ENCODE measurements at places on chromosomes 2 and 18. TPM values are rescaled to one million over a fixed set of nuclear protein-coding genes. Genes with fewer than 3 reads are reported as not detected.

Gene FRZB
- total RNA-seq, result 0.32 TPM

Gene WDR54
- 33.4 TPM for total RNA-seq

Gene DIS3L2
- 15.6 TPM for total RNA-seq

Gene GRB14
- total RNA-seq, result not detected

Gene NLRC4
- not detected for total RNA-seq

Gene TMEM127
- 46.8 TPM for total RNA-seq

Gene PRKAG3
- total RNA-seq, result not detected

Gene COL3A1
- total RNA-seq, result 2,141 TPM

Gene B4GALT6
- total RNA-seq, result 2.4 TPM

Gene KLHL41
- total RNA-seq, result 0.11 TPM

Gene RIF1
- total RNA-seq, result 24.8 TPM

Gene IL36A
- not detected for total RNA-seq

- no peaks in the 10 kb centered on the region for H3K36me3 ChIP-seq
- H3K27me3 ChIP-seq, result no peaks in the 10 kb centered on the region
- no peak for DNase-seq
- no peak overlapping the region for H3K27ac ChIP-seq
- no peaks in the 10 kb centered on the region for H3K4me1 ChIP-seq
Measured at GRCh38 chr18:13594551-13594950, 131.8 kb downstream of the FAM210A start.

DNA sequence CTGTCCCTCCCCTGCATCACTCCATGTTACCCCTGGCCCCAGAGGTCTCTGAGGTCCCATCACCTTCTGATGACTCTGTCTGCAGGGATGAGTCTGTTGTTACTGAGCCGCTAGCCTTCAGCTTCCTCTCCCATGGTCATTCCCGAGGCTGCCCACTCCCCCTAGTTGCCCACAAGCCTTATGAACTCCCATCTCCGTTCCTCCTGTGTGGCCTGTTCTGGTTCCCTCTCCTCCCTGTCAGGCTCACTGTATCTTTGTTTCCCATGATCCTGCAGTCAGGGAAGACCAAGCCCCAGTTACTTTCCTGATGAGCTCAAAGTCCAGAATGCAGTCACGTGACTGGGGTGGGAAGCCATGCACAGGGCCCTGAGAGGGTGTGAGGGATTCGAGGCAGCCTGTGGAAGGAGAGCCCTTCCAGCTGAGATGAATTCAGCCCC, 39.5 kb downstream of the INPP4A start:
- H3K27ac ChIP-seq, result no peak overlapping the region
- no peak overlapping the region for H3K4me3 ChIP-seq
- DNase-seq, result no peak
- H3K4me1 ChIP-seq, result peaks cover 21% of the 10 kb centered on the region

GRCh38 chr2:42196403-42197267, 27.5 kb downstream of the EML4 start:
- H3K4me1 ChIP-seq, result peaks cover 43% of the 10 kb centered on the region
- H3K4me3 ChIP-seq, result no peak overlapping the region
- H3K36me3 ChIP-seq, result no peaks in the 10 kb centered on the region
- no peaks in the 10 kb centered on the region for H3K27me3 ChIP-seq

- peak overlapping the region; percentile 6 for H3K27ac ChIP-seq
- H3K4me3 ChIP-seq, result no peak overlapping the region
- peaks cover 4% of the 10 kb centered on the region for H3K27me3 ChIP-seq
- peak; percentile 79 for DNase-seq
- no peaks in the 10 kb centered on the region for H3K36me3 ChIP-seq
Measured at GRCh38 chr2:197360744-197361156, 50.2 kb upstream of the ANKRD44 start.

- H3K4me3 ChIP-seq, result no peak overlapping the region
- H3K27ac ChIP-seq, result no peak overlapping the region
- H3K36me3 ChIP-seq, result no peaks in the 10 kb centered on the region
- H3K4me1 ChIP-seq, result no peaks in the 10 kb centered on the region
Measured at GRCh38 chr18:41720226-41720625, 234.8 kb upstream of the PIK3C3 start.

DNA sequence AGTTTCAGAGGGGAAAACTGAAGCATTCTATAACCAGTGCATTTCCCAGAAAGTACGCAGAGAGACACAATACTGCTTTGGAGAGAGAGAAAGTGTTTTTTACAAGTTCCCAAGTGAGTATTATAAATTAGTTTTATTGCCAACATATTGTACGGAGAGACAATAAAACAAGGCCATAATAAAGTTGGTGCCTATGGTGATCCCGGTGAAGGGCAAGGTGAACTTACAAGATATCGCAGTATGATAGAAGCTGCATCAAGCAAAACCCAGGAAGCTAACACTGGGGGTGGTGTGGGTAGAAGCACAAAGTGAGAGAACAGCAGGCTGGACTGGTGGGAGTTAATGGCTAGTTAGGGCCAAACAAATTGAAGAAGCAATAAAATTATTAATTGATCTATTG, 7.5 kb downstream of the TMSB10 start:
- no peaks in the 10 kb centered on the region for H3K4me1 ChIP-seq
- no peak overlapping the region for H3K27ac ChIP-seq
- DNase-seq, result no peak
- no peaks in the 10 kb centered on the region for H3K27me3 ChIP-seq
- H3K4me3 ChIP-seq, result no peak overlapping the region
- H3K36me3 ChIP-seq, result no peaks in the 10 kb centered on the region

- no peak overlapping the region for H3K4me3 ChIP-seq
- H3K27ac ChIP-seq, result no peak overlapping the region
- DNase-seq, result no peak
- no peaks in the 10 kb centered on the region for H3K27me3 ChIP-seq
- H3K36me3 ChIP-seq, result no peaks in the 10 kb centered on the region
Measured at GRCh38 chr18:31049189-31049588, 6.6 kb upstream of the DSC3 start.

- H3K27me3 ChIP-seq, result peaks cover 7% of the 10 kb centered on the region
- H3K27ac ChIP-seq, result no peak overlapping the region
- DNase-seq, result no peak
- H3K4me1 ChIP-seq, result no peaks in the 10 kb centered on the region
Measured at GRCh38 chr18:59861963-59862819, 37.6 kb upstream of the PMAIP1 start.

GRCh38 chr2:71748227-71748626, 294.9 kb downstream of the DYSF start:
- no peaks in the 10 kb centered on the region for H3K27me3 ChIP-seq
- DNase-seq, result peak; percentile 66

DNA sequence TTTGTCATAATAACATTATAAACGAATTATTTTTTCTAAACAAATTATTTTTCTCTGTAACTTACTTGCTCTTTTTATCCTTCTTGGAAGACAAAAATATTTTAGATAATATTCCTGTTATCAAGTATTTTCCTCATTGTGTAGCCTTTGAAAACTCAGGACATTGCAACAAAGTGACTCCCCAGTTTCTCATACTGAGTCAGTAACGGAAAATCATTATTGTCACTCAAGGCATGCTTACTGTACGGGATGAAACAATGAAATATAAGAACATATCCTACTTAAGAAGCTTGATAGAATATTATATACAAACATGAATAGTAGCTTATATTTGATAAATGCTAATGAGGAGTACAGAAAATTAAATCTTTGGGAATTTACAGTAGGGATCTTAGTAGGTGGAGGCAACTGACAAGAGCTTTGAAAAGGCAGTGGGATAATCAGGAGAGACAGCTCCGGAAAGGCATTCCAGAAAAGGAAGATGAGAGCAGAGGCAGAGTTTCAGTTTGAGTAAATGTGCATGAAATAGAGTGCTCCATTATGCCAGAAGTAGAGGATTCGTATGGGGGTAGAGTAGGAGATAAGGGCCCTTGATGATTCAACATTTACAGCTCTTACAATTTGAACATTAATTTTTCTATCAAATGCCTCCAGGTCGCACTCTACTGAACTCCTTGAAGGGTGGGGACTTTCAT, 14.0 kb upstream of the YES1 start:
- H3K27ac ChIP-seq, result no peak overlapping the region
- H3K36me3 ChIP-seq, result no peaks in the 10 kb centered on the region
- H3K4me3 ChIP-seq, result no peak overlapping the region
- peaks cover 9% of the 10 kb centered on the region for H3K4me1 ChIP-seq
- DNase-seq, result no peak

GRCh38 chr2:8565399-8566154, 116.3 kb upstream of the ID2 start:
- H3K4me1 ChIP-seq, result no peaks in the 10 kb centered on the region
- no peak overlapping the region for H3K27ac ChIP-seq
- no peak for DNase-seq
- no peaks in the 10 kb centered on the region for H3K27me3 ChIP-seq
- no peak overlapping the region for H3K4me3 ChIP-seq

- H3K36me3 ChIP-seq, result no peaks in the 10 kb centered on the region
- no peak overlapping the region for H3K27ac ChIP-seq
- H3K27me3 ChIP-seq, result no peaks in the 10 kb centered on the region
- no peaks in the 10 kb centered on the region for H3K4me1 ChIP-seq
- no peak overlapping the region for H3K4me3 ChIP-seq
Measured at GRCh38 chr2:192391041-192391440, 196.3 kb upstream of the TMEFF2 start.

DNA sequence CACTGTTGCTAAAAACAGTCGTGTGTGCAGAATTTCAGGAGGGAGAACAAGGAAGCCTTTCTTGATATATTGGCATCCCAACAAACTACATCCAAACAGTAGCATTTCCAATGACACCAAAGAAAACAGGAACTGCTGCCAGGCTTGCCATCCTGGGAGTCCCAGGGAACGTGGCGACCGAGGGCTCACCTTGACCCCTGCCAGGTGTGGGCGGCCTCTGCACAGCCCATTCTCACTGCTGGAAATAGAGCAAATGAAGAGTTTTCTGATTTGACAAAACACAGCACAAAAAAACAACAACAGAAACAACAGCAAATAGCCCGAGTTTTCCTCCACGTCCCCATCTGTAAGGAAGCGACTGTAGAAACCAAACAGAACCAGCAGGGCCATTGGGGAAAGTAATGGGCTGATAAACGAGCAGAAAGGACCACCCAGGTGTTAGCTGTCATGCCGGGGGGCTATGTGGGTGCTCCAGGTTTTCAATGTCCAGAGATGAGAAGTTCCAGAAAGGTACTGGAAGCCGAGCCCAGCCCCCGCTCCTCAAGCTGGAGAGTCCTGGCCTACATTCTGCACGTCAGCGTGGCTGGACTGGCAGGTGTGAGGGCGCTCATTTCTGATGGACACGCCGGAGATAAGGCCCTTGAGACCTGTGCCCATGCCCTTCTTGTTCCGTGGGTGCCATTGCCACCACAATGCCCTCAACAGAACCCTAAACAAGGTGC, 80.8 kb downstream of the TWIST2 start:
- H3K27ac ChIP-seq, result no peak overlapping the region
- H3K27me3 ChIP-seq, result no peaks in the 10 kb centered on the region
- DNase-seq, result no peak
- no peaks in the 10 kb centered on the region for H3K36me3 ChIP-seq
- peaks cover 6% of the 10 kb centered on the region for H3K4me1 ChIP-seq

- H3K4me3 ChIP-seq, result no peak overlapping the region
- 0 out of 2 replicates have a peak, but pooled peaks cover 10% of the 10 kb centered on the region for H3K36me3 ChIP-seq
- H3K4me1 ChIP-seq, result peaks cover 17% of the 10 kb centered on the region
- no peaks in the 10 kb centered on the region for H3K27me3 ChIP-seq
- DNase-seq, result no peak
Measured at GRCh38 chr2:201769666-201770373, 10.9 kb downstream of the ALS2 start.

DNA sequence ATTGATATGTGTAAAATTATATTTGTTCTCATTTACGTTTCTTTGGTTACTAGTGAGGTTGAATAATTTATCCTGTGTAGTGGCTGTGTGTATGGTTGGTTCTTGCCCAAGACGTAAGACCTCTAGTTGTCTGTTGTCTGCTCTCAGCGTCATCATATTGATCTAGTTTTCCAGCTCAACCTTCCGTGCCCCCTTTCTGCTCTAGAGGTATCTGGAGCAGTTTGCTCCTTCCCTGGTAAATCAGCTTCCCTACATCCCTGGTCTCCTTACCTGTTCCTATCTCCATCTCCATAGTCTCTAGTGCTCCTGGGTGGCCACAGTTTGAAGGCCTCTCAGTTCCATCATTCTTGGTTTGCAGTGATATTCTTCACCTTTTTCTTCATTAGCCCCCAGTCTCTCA, 1.2 kb downstream of the SMYD5 start:
- H3K4me3 ChIP-seq, result peak overlapping the region; percentile 87
- peaks cover 20% of the 10 kb centered on the region for H3K4me1 ChIP-seq
- DNase-seq, result no peak
- H3K36me3 ChIP-seq, result no peaks in the 10 kb centered on the region
- H3K27me3 ChIP-seq, result no peaks in the 10 kb centered on the region

GRCh38 chr18:27942706-27943105, 234.2 kb downstream of the CDH2 start:
- no peak overlapping the region for H3K4me3 ChIP-seq
- H3K27ac ChIP-seq, result no peak overlapping the region
- H3K36me3 ChIP-seq, result no peaks in the 10 kb centered on the region
- H3K27me3 ChIP-seq, result no peaks in the 10 kb centered on the region

GRCh38 chr2:96198921-96199320, 9.7 kb downstream of the STARD7 start:
- peaks cover 58% of the 10 kb centered on the region for H3K4me1 ChIP-seq
- no peak overlapping the region for H3K27ac ChIP-seq
- no peak for DNase-seq
- no peaks in the 10 kb centered on the region for H3K27me3 ChIP-seq
- H3K4me3 ChIP-seq, result no peak overlapping the region
- peaks cover 10% of the 10 kb centered on the region for H3K36me3 ChIP-seq

GRCh38 chr2:184596819-184597411, 1.4 kb upstream of the ZNF804A start:
- peaks cover 23% of the 10 kb centered on the region for H3K4me1 ChIP-seq
- H3K36me3 ChIP-seq, result no peaks in the 10 kb centered on the region
- no peaks in the 10 kb centered on the region for H3K27me3 ChIP-seq
- peak overlapping the region; percentile 61 for H3K27ac ChIP-seq
- peak overlapping the region; percentile 92 for H3K4me3 ChIP-seq

- H3K4me3 ChIP-seq, result peak overlapping the region; percentile 80
- H3K4me1 ChIP-seq, result peaks cover 53% of the 10 kb centered on the region
- peak; percentile 85 for DNase-seq
- H3K36me3 ChIP-seq, result no peaks in the 10 kb centered on the region
- no peaks in the 10 kb centered on the region for H3K27me3 ChIP-seq
- H3K27ac ChIP-seq, result peak overlapping the region; percentile 65
Measured at GRCh38 chr2:162074928-162075688, 1.1 kb upstream of the DPP4 start.

DNA sequence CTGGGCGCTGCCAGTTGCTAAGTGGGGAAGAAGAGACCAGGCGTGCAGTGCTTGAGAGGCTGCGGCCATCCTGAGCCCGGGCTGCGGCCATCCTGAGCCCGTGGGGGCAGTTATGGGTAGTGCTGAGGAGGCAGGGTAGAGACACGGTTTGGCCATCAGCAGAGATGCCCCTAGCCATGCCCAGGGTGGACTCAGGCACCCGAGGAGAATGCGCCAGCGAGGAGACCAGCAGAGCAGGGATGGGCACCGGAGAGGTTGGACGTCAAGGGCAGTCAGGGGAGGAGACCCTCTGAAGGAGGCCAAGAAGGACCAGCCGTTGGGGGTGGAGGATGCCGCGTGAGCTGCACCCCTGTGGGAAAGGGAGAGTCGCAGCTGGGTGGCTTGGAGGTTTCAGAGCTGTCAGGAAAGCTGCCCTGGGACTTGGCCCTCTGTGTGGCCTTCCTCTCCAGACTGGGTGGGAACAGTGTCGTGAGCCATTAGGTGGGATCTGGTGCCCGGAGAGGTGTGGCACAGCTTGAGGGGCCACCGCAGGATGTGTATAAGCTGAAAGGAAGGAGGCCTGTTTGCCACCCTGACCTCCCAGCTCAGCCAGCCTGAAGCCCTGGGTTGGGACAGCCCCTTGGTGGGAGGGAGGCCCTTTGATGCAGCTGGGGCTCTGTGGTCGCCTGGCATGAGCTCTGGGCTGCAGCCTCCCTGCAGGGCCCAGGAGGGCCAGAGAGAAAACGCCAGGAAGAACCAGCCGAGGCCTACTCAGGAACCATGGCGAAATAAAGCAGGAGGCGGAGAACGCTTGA, 56.0 kb downstream of the SH3BP4 start:
- H3K27ac ChIP-seq, result no peak overlapping the region
- no peak overlapping the region for H3K4me3 ChIP-seq
- no peak for DNase-seq
- peaks cover 9% of the 10 kb centered on the region for H3K4me1 ChIP-seq
- H3K36me3 ChIP-seq, result peaks cover 5% of the 10 kb centered on the region
- H3K27me3 ChIP-seq, result no peaks in the 10 kb centered on the region
